ENCODE measurements at places on chromosomes 7 and 10.

DNA sequence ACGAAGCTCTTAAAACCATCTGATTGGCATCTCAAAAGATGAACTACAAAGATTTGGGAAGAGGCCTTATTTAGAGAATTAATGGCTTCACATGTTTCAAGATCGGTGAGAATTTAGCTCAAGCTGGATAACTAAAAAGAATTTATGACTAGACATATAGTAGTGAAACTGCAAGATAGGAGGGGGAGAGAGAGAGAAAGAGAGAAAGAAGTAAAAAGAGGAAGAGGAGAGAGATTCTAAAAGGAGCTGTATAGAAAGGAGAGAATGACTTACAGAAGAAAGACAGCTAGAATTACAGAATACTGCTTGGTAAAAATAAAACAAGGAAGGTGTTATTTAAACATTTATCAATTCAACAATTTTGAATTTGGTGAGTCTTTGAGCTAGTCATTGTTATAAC is 592.3 kb downstream of the SH2D4B start:
- DNase-seq, result no peak

DNA sequence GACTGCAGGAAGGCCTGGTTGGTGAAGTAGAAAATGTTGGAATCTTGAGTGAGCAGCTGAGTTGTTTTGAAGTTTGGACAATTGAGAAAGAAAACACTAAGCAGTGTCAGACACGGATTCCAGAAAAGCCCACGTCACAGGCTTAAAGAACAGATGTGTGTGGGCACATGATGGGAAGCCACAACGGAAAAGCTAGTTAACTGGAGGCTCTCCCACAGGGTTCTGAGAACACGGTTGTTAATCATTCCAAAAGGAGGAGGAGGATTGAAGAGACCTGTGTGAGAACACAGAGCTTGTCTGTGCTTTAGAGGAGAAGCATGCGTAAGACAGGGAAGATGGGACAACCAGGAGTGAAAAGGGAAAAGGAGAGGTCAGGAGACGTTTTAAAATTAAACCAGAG is 42.6 kb downstream of the SHH start:
- no peak for DNase-seq

DNA sequence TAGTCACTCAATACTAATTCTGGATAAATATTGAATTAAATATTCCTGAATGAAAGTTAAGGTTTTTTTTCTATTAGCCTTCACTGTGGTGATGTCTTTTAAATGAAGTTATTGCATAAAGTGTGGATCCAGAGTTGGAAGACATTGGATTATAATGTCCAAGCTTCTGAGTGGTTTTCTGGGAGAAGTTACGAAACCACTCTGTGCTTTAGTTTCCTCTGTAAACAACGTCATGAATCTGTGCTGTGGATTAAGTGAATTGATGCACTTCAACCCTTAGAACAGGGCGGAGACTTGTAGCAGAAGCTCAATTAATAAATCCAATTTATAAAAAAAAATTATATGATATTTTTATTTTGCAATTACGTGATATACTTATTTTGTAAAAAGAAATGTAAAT is 271.7 kb downstream of the BICC1 start:
- DNase-seq, result no peak

- peak; percentile 87 for DNase-seq
Measured at GRCh38 chr7:90625562-90625961, 29.4 kb downstream of the CDK14 start.

DNA sequence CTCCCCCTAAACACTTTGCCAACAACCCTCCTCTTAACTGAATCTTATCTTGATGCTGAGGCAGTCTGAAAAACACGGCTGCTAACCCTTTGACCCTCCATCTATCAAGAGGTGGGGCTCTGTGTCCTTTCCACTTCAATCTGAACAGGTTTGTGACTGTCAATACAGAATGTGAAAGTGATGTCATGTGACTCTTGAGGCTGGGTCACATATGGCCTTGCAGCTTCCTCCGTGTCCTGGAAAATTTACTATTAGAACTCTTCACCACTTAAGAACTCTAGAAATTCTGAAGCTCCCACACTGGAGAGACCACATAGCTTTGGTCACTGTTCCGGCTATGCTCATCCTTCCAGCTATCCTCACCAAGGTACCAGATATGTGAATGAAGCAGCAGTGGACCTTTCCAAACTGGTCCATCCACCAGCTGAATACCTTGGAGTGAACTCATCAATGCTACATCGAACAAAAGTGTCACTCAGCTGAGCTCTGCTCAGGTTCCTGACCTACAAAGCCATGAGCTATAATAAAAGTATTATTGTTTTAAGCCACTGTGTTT is 30.7 kb upstream of the ASAH2 start:
- DNase-seq, result no peak

GRCh38 chr7:2109936-2110609 is 122.7 kb downstream of the MAD1L1 start:
- DNase-seq, result no peak

DNA sequence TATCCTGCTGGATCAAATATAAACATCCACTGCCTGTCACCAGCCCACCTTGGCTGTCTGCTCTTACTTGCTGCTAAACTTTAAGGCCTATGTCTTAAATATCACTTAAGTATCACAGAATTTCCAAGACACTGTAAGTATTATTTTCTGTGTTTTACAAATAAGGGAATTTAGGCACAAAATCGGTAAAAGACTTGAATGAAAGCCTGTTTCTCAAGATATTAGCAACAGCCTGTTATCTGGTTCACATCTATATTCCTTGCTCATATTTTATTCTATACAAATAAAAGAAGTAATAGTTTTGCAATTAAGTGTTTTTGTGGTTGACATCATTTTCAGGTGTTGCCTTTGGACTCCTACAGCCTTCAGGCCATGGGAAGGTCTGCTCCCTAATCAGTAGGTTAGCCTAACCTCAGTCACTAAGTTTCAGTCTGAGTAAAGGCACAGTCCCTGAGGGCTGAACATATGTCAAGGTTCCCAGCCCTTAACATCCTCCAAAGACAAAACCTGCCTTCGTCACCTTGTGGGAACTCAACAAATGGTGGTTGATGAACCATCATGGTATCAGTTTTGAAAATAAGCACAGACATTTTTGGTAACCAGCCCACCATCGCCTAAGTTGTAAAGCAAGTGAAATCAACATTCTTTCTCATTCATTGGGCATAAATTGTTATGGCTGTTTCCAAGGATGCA is 127.1 kb downstream of the CREB5 start:
- DNase-seq, result no peak

- DNase-seq, result no peak
Measured at GRCh38 chr10:46216003-46216634, 70.7 kb upstream of the ANTXRL start.

DNA sequence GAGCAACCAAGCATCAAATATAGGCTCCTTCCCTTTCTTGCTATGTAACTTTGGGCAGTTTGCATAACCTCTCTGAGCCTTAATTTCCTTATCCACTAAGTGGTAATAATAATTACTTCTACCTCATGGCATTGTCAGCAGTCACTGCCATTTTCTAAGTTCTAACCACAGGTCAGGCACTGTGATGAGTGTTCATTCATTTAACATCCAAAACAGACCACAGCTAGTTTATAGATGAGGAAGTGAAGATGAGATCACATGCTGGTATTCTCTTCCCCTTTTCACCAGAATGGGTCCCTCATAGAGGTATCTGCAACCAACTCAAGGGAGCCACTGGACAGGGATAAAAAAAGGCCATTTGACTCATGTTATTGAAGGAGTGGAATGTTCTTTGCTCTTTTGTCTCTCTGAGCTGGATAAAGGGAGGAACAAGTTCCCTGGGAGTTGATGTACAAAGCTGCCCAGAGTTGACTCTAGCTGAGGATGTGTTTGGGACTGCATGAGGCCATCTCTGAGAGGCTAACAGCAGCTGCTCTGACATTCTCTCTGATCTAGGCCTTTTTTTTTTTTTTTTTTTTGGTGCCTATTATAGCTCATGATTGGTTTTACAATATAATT is 65.0 kb downstream of the DNAJC12 start:
- DNase-seq, result no peak

- no peak for DNase-seq
Measured at GRCh38 chr10:93656155-93656554, 43.8 kb downstream of the PDE6C start.

- no peak for DNase-seq
Measured at GRCh38 chr7:49776994-49777393, 3.6 kb downstream of the VWC2 start.

DNA sequence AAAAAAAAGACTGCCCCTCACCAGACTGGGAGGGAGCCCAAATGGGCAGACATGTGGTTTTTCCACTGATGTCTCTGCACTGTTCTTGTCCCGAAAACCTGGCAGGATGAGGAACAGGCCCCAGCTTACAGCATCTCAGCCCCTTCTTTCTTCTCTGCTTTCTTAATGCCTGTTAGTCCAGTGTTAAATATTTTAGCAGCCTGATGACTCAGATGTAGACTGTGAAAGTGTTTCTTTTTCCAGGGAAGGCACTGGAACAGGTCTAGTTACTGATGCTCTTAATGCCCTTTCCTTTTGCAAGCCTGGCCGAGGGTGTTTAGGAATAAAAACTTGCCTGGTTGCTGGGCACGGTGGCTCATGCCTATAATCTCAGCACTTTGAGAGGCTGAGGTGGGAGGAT is 107.7 kb downstream of the TACC2 start:
- no peak for DNase-seq

DNA sequence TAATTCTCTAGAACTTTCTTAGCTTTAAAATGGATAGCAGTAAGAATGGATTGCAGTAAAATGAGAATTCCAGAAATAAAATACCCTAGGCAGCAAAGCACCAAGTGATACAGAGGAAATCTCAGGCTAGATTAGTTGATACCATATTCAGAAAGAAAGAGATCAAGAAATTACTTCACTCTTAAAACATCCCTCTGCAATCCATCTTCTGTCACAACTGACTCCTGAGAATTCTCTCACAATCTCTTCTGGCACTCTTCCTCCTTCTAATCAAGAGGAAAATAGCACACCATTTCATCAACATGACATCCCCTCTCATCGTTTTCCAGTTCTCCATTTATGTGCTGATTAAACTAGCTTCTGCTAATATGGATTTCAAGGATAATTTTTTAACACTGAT is 42.2 kb upstream of the LAMB1 start:
- no peak for DNase-seq

GRCh38 chr7:39888171-39888853 is 61.7 kb upstream of the CDK13 start:
- no peak for DNase-seq

Data from sigmoid colon (tissue), 7 donors.